A172 (cell line): ENCODE measurements at places on chromosomes 2 and 18.

DNA sequence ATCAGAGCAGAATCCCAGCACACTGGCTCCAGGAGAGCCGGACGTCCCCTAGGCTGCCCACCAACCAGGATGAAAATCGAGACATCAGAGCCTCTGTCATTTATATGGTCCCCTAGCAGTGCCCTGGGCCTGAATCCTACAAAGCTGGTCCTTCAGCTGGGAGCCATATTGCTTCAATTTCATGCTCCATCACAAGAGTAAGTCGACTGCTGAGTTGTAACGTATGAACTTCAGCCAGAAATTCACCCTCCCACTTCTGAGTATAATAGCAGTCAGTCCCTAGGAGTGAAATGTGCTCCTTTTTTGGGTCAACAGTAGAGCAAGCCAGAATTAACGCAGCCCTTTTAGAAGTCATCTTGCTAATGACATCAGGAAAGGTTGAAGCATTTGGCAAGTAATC, 126.4 kb downstream of the CCBE1 start:
- DNase-seq: no peak

- DNase-seq: no peak
Observed at GRCh38 chr18:79326413-79327198, 69.1 kb upstream of the NFATC1 start.

GRCh38 chr18:74396171-74397169, 60.6 kb downstream of the DIPK1C start:
- no peak for DNase-seq

- DNase-seq: peak; percentile 86
Observed at GRCh38 chr2:237669628-237670392, 42.4 kb downstream of the LRRFIP1 start.

DNA sequence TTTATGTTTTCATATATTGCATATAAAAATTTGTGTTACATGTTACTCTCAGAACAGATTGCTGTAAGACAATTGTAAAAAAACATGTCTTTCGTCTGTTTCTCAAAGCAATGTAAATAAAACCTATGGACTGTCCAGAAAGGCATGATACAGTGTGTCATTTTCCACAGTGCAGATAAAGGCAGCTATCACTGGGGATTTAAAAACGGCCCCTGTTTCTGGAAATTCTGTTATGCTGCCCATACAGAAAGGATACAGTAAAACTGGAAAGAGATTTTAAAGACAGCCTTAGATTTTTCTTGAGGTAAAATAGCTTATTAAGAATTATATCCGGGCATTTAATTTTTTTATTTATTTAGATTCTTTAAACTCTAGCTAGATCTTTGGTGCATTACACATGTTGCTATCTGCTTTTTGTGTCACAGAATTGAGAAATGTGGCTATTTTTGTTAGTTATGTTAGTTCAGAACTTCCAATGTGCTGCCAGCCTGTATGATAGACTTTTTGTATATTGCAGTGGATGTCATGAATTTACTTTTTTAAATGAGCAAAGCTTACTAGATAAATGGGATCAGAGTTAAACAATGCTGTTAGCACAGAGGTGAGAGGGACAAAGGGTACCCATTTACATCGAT, 859 bp upstream of the INO80D start:
- no peak for DNase-seq

DNA sequence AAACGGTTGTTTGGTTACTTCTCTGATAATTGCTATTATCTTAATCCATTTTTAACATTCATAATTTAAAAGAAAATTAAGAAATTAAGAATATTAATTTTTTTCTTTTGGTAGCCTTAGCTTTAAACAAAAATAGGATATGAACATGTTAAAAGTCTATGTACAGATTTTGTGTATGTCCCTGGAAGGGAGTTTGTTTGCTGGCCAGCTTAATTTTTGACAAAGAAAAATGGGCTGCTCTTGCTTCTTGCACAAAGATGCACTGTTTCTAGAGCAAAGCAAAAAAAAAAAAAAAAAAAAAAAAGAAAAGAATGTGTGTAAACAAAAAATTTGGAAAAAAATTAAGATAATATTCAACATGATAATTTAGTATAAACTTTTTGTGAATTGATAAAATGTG, 1.3 kb downstream of the RFTN2 start:
- no peak for DNase-seq

GRCh38 chr2:218806346-218806978, 24.5 kb downstream of the CYP27A1 start:
- peak; percentile 95 for DNase-seq

DNA sequence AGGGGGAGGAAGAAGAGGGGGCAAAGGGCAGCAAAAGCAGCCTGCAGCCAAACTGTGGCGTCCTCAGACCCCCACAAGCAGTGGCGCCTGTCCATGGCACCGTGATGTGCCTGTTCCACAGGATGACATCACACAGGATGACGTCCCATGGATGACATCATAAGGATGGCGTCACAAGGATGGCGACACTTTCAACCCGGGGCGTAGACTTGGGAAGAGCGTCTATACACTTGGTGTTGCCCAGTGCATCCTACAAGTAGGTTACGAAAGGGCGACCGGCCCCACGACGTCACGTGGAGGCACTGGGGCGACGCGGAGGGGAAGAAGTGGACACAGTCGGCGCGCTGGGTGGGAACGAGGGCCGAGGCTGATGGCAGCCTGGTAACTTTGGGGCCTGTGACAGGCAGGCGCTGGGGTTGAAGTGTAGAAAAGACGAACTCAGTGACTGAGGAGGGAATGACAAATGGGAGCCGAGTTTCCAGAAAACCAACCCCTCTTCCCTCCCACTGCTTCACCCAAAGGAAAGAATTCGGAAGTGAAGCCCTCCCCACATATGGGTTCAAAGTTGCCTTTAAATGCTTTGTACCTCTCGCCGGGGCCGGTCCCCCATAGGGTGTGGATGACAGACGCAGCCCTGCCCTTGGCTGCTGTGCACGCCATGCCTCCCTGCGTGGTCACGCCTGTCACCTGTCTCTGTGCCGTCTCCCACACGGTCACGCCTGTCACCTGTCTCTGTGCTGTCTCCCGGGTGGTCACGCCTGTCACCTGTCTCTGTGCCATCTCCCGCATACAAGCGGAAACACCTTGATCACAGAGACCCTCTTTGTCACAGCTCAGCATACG, 13.4 kb upstream of the KCNG2 start:
- DNase-seq: no peak

DNA sequence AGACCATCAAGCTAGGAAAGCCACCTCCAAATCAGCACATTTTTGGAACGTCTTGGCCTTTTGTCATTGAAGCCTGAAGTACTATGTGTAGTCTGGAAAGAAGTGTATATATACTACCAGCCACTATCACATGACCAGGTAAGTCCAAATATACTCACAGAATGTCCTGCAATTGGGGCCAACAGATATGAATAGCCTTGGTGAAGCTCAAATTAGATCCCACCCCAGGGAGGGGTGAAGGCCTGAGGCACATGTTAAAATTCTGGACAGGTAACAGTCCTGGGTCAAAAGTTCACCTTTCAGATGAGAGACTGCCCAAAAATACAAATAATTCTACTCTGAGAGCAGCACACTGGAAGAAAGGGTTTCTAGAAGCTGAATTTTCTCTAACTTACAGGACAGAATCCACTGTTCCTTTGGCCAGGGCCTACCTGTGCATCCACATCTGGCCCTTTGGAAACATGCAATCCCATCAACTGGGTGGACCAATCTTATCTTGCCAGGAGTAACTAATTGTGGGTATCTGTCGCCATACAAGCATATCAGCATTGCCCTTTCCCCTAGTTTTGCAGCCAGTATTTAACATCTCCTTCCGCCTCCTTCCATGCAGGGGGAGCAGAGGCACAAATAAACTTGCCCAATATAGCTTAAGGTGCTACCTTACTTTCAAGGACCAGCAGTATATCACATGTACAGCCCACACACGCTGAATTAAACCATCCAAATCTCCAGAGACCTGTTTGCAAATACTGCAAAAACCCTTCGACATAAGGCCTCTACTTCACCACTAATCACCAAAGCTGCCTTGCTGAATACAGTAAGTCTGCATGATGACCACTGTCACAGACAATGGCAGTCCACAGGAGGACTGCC, 67.8 kb downstream of the EIF5B start:
- no peak for DNase-seq

DNA sequence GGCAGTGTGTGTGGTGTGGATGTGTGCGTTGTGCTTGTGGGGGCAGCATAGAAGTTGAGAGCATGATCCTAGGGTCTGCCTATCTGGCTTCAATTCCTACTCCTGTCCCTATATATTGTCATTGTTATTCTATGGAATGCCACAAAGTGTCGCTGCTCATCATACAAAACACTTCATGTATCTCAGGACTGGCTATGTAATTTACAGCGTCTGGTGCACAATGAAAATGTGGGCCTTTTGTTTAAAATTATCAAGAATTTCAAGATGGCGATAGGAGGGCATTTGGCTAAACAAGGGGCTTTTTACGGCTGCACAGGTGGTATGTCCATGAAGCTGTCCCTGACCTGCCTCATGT, 3.4 kb downstream of the SERPINB2 start:
- peak; percentile 10 for DNase-seq

- no peak for DNase-seq
Observed at GRCh38 chr2:165562233-165562632, 92.7 kb downstream of the CSRNP3 start.

DNA sequence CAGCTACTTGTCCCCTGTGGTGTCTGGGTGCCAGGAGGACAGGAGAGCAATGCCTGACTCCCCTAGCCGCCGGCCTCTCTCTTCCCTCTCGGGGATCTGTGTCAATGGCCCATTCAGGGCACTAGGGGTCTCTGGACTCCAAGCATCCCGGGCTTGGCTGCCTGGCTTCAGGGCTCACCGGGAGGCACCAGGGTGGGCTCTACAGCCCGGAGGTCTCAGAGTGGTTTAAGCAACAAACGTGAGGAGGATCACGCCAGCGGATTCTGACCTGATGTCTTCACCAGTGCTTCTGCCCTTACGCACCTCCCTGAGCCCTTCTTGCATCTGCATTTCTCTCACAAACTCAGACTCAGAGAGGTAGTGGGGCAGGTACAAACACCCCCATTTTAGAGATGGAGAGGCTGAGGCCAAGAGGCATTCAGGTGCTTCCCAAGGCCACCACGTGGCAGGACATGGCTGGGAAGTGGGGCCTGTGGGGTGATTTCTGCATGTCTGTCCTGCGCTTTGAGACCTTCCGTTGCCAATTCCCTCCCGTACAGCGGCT, 243.0 kb downstream of the CELF4 start:
- DNase-seq: peak; percentile 24

DNA sequence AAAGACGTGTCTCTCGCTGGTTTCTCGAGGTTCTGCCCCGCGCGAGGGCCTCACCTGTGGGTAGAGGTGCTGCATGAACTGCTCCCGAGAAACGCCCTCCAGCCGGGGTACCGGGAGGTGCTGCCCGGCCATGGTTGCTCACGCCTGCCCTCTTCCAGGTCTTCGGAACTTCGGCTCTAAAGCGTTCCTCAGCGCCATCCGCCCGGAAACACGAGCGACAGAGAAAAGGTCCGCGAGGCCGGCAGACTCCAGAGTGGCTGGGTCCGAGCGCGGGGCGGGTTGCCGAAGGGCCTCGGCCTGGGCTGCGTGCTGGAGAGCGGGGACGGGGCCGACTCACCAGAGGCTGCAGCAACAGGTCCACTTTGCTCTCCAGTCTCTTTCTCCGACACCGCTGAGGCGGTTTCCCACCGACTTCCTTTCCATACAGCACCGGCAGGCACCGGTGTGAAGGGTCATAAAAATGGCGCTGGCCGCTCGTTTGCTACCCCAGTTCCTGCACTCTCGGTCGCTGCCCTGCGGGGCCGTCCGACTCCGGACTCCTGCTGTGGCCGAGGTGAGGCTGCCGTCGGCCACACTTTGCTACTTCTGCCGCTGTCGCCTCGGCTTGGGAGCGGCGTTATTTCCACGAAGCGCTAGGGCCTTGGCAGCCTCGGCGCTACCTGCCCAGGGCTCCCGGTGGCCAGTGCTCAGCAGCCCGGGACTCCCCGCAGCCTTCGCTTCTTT, at the start of the genes MAIP1 and TYW5:
Gene MAIP1, plus strand, starts transcription at position 244 of the 723 bp plus-strand sequence. Its CDS starts 217 bp downstream, at position 461.
Gene TYW5, minus strand, starts transcription at position 153 of the 723 bp plus-strand sequence. Its CDS starts 21 bp downstream, at position 132.
- peak; percentile 72 for DNase-seq

DNA sequence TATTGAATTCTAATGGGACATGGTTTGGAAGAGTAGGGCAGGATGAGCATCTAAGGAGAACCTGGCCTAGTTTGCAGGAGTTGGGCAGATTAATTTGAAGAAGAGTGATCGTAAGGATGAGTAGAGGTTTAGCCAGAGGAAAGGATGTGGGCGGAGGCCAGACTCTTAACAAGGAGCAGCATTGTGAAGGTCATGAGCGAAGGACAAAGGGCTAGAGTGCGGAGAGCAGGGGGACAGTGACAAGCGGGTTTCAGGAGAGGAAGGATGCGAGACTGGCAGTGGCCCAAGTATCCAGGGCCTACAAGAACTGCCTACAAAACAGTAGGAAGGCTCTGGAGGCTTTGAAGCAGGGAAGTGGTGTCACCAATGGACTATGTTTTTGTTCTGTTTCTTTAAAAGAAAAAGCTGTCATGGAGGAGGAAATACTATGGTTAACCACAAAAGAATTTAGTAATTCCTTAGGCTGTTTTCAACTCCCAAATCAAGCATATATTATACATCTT, 20.1 kb downstream of the SLC66A3 start:
- DNase-seq: peak; percentile 74

DNA sequence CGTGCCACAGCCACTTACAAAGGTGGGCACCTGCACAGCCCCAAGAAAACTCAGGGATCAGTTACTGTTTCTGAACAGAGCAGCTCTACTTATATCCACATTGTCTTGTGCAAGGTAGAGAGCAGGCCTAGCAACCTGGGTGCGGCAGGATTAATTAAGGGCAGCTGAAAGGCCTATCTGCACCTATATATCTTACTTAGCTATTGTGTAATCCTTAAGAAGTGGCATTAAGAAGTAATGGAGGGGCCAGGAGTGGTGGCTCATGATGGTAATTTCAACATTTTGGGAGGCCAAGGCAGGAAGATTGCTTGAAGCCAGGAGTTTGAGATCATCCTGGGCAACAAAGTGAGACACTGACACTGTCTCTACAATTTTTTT, 12.8 kb upstream of the ARL5A start:
- no peak for DNase-seq

DNA sequence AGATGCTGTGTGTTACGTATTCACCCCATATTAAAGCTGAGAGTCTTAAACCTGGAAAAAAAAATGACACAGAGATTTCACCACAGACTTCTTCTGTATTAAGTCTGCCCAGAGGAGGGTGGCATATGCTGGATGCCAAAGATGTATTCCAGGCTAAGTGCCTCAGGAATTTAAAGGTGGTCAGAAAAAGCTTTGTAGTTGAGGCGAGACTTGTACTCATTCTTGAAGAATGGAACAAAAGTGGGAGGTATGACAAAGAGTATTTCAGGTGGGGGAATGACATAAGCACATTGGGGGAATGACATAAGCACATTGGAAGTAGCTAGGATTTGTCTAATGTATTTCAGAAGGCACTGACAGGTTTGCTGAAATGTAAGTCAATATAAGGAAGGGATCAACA, 98.6 kb downstream of the BABAM2 start:
- DNase-seq: peak; percentile 9
